ENCODE measurements at places on chromosomes 16 and 17.

GRCh38 chr17:70127221-70127873 lies 42.0 kb upstream of the KCNJ2 start:
- DNase-seq, result no peak

- DNase-seq, result no peak
Observed at GRCh38 chr16:70568601-70569237, 45.1 kb downstream of the SF3B3 start.

DNA sequence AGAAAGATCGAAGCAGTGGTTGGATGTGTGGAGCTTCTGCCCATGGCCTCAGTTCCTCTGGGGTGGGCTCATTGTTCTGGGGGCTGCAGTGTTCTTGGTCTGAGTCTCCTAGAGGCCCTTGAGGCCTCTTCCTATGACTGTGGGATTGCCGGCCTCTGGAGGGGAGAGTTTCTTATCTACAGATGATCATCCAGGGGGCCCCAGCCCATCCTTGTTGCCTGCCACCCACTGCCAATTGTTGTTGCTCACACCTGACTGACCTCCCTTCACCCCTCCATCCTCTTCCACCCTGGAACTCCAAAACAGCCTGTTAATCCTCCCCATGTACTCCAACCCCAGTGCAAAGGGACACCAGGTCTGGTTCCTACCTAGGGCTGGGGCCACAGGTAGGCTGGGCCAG lies 5.9 kb downstream of the B3GNT9 start:
- DNase-seq, result no peak

- peak; percentile 47 for DNase-seq
Observed at GRCh38 chr17:17849845-17850373, 13.1 kb upstream of the SREBF1 start.

GRCh38 chr17:63665527-63666214 lies 34.3 kb downstream of the LIMD2 start:
- DNase-seq, result no peak

- peak; percentile 78 for DNase-seq
Observed at GRCh38 chr17:43994272-43995149, 9.9 kb upstream of the NAGS start.

DNA sequence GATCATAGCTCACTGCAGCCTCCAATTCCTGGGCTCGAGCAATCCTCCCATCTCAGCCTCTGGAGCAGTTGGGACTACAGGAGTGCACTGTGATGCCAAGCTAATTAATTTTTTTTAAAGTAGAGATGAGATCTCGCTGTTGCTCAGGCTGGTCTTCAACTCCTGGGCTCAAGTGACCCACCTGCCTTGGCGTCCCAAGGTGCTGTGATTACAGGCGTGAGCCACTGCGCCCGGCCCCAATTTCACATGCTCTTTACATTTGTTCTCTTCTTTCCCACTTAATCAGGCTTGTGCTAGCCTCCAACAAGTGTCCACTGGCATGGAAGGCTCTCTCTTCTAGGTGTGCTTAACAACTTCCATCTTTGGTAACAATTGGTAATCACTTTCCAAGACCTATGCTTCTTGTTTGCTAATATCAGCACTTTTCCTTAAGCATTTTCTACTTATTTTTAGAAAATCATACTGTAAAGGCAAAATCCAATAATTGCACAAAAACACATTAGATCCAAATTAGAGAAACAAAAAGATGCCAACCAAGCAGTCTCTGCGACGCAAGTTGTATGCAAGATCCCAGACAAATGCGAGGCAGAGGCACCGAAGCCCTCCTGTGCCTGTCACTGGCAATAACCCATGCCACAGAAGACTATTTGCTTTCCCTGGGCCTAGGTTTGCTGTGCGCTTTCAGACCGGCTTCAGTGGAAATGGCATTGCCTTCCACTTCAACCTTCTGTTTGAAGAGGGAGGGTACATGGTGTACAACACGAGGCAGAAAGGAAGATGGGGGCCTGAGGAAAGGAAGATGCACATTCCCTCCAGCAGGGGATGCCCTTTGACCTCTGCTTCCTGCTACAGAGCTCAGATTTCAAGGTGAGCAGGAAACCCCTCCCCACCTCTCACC lies 52.6 kb downstream of the NOS2 start:
- DNase-seq, result no peak

GRCh38 chr17:42092939-42093338 lies 5.3 kb downstream of the ZNF385C start:
- DNase-seq, result no peak

- no peak for DNase-seq
Observed at GRCh38 chr17:83203073-83203471, 123.7 kb downstream of the METRNL start.

- no peak for DNase-seq
Observed at GRCh38 chr17:59347975-59348391, 16.5 kb downstream of the YPEL2 start.
